ENCODE measurements at places on chromosomes 3 and 15.

- no peak for DNase-seq
Observed at GRCh38 chr15:63210151-63211091, 21.0 kb downstream of the RAB8B start.

DNA sequence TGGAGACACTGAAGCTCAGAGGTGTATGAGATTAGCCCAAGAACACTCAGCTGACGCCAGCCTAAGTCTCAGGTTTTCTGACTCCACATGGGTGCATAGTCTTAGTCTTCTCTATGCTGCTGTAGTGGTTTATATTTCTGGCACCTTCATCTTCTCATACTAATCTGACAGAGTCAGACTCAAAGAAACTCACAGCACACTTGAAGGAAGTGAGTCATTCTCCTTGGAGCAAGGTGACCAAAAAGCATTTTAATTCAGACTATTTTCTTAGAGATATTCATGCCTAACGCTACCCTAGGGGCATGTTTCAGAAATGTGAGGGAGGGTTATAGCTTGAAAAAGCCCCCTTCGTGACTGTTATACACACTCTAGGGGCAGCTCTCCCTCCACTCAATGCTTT is 775.3 kb upstream of the ARPP21 start:
- DNase-seq, result no peak

DNA sequence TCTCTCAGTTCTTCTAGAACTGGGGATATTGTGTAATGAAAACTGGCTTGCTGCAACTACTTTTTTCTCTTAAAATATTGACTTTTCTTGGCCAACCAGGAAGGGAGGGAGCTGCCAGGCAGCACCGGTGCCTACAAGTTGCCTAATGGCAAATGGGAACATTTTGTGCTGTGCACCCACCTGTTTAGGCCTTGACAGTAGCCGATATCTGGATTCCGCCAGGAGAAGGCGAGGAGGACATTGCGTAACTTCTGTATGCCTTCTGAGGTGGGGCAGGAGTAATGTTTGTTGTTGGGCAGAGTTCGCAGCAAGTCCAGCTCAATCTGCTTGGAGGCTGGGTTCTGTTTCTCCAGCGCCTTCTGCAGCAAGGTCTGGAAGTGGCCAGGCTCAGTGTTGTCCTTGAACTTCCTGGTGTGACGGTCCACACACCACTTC is 64.9 kb downstream of the TBC1D2B start:
- no peak for DNase-seq

- no peak for DNase-seq
Observed at GRCh38 chr3:146914409-146914808, 309.3 kb upstream of the PLSCR5 start.

GRCh38 chr3:7683426-7683825 is 818.2 kb upstream of the LMCD1 start:
- DNase-seq, result no peak

GRCh38 chr3:49563040-49563578 is 8.8 kb downstream of the BSN start:
- DNase-seq, result no peak

DNA sequence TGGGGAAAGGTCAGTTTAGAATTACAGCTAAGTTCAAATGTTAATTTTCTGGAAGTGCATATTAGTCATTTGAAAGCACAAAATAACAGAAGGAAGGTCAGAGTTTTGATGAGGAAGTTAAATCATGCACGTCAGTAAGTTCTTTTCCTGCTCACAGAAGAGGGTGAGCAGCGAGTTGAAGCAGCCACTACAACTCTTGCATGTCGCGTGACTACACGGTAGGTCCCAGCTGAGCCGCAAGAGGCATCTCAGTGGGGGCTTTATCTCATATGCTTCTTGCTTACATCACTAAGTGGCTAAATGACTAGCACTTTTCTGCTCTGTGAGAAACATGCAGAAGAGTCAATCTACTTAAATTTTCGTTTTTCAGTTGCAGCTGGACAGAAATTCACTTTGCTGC is 21.3 kb upstream of the SEC62 start:
- DNase-seq, result peak; percentile 68

GRCh38 chr3:107082527-107082926 is 294.7 kb upstream of the CCDC54 start:
- no peak for DNase-seq

GRCh38 chr3:108415661-108416060 is 94.7 kb downstream of the MYH15 start:
- DNase-seq, result no peak

GRCh38 chr3:12127391-12127790 is 31.3 kb downstream of the TIMP4 start:
- no peak for DNase-seq

DNA sequence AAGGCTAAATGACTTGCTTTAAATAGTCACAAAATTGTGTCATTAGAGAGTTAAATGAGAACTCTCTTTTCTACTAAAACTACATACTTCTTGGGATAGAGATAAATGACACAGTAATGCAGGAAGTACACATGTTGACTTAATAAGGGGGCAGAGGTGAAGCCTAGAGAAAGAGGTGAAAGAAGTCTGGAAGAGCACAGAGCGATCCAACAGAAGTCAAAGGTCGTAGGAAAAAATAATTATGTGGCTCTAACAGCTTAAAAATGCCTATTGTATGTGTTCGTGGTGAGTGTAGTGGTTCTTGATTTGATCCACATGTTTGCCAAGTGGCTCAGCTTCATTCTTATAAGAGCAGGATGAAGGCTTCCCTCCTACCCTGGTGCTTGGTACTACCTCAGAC is 61.7 kb downstream of the TMEM212 start:
- no peak for DNase-seq

GRCh38 chr3:172709774-172710663 is 848 bp downstream of the NCEH1 start:
- no peak for DNase-seq

GRCh38 chr15:86558686-86559085 is 479.0 kb downstream of the AGBL1 start:
- DNase-seq, result no peak

DNA sequence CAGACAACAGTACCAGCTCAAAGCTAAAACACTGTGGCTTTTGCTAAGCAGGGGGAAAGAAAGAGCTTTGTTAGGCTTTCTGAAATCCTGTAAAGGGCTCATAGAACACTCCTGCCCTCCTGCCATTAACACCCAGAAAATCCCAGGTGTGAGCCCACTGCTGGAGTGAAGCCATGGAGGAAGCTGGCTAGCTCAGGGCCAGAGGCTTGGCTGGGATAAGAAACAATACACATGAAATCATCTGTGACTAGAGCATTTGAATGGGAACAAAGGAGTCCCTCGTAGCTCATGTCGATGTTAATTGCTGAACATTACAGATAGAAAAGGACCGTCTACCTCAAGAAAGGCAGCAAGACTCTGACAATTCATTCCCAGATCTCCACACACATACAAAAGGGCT is 23.5 kb downstream of the RUVBL1 start:
- DNase-seq, result no peak

GRCh38 chr15:66833803-66834202 is 131.8 kb downstream of the SMAD6 start:
- DNase-seq, result no peak

DNA sequence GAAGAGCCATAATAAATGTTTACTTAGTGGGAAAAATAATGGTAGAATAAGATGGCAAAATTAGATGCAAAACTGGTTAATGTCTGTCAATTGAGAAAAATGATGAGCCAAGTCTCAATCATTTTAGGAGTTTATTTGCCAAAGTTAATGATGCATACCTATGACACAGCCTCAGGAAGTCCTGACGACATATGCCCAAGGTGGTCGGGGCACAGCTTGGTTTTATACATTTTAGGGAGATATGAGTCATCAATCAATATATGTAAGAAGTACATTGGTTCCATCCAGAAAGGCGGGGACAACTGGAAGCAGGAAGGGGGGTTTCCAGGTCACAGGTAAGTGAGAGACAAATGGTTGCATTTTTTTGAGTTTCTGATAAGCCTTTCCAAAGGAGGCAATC is 31.5 kb downstream of the CLEC3B start:
- peak; percentile 14 for DNase-seq

GRCh38 chr3:173502983-173503568 is 105.5 kb downstream of the NLGN1 start:
- DNase-seq, result no peak

- no peak for DNase-seq
Observed at GRCh38 chr3:148755570-148755969, 57.9 kb downstream of the AGTR1 start.

DNA sequence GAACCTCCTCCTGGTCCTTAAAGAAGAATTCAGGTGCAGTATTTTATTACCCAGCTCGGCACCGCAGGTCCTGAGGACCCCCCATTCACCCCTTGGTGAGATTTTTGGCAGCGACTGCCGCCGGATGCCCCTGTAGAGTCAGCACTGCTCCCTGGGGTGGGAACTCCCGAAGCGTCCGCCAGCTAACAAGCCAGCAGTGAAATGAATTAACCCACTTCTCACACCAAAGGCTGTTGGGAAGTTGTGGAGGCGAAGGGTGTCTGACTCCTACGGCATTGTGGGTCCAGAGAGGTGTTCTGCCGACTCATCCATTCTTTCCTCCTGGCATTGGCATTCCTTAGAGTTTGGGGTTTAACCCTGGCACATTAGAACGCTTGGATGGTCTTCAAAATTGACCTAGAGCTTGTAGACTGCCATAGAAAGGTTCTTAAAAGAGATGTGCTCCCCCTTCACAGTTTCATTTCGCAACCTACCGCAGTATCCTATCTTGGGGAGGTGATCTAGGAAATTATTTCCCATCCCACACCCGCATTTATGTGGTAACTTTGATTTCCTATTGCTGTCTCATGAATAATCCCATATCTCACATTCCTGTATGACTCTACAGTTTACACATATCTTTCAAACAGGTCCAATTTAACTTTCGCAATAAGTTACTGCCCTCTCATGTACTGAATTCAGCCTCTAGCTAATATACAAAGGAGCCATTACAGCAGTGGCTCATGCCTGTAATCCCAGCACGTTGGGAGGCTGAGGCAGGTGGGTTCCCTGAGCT is 879 bp upstream of the EIF5A2 start:
- DNase-seq, result no peak

DNA sequence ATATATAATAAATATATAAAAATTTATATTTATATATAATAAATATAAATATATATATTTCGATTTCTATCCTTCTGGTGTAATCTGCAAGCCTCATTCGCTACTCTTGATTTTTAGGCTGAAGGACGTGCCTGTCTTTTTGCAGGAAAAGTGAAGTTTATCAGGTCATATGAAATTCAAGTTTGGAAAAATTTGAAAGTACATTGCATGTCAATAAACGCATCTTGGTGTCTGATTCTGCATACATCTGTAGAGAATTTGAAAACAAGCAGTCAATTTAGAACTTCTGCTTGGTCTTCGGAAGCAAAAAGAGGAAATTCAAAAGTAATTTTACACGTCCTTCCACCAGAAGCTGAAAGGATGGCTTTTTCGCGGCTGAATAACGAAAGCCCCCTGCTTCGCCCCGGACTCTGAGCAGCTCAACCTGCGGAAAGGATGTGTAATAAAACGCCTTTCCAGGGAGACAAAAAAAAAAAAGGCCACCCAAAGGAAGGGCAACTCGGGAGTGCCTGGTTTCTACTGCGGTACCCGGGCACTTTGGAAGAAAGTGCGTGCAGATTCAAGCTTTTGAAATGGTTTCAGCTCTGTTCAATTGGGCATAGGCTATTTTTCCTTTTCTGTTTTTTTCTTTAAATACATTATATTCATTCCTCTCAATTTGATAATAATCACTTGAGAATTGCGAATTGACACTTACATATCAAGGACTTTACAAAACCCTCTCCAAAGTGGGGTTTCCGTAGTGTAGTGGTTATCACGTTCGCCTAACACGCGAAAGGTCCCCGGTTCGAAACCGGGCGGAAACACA is 1.5 kb upstream of the MYNN start:
- peak; percentile 83 for DNase-seq

GRCh38 chr3:46660543-46661523 is 32.6 kb downstream of the ALS2CL start:
- DNase-seq, result no peak

GRCh38 chr3:41155834-41156233 is 43.5 kb upstream of the CTNNB1 start:
- DNase-seq, result no peak

DNA sequence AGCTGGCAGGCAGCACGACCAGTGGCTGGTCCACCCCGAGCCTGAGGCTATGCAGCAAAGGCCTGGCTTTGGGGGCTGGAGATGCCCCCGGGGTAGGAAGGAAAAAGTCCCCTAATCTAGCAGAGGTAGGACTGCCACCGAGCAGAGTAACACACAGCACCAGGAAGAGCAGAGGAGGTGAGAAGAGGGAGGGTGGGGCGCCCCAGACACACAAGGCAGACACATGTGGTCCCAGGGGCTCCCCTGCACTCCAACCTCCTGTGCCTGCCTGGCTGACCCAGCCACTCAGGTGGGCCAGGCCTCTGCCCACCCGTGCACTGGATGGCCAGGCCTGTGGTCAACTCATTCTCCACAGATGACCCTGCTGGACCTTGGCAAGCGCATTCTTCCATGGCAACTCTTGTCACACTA is 112.4 kb downstream of the ADCY5 start:
- no peak for DNase-seq

DNA sequence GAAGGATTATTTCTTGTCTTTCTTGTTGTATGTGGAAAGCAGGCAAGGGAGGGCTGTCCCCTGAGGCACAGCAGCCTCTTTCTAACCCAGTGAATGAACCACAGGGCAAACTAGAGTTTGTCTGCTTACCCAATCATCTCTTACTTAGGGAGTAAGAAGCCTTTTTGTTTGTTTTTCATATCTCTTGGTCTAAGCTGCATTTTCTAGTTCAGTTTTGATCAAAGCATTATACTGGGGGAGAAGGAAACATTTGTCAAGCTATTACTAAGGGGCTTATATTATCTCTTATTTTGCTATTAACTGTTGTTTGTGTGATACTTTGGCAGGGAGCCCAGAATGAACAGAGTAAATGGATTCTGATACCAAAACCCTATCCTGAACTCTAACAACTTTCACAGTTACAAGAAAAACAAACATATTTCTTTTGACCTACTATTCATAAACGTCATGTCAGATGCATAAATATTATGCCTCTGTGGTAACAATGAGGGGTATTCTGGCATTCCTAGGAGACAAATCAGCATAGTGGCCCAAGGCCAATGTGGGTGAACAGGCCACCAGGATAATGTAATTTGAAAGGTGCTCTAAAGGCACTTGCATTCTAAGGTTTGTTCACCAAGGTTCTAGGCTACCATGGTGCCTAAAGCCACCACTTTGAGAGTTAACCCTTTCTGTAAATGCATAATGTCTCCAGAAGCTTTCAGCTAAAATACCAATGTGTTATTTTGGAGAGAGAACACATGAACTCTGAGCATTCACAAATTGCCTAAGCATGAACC is 271.6 kb upstream of the ZPLD1 start:
- no peak for DNase-seq

- no peak for DNase-seq
Observed at GRCh38 chr3:145854499-145854898, 306.5 kb downstream of the PLOD2 start.

GRCh38 chr3:70999730-71000129 is 583.8 kb downstream of the FOXP1 start:
- no peak for DNase-seq

DNA sequence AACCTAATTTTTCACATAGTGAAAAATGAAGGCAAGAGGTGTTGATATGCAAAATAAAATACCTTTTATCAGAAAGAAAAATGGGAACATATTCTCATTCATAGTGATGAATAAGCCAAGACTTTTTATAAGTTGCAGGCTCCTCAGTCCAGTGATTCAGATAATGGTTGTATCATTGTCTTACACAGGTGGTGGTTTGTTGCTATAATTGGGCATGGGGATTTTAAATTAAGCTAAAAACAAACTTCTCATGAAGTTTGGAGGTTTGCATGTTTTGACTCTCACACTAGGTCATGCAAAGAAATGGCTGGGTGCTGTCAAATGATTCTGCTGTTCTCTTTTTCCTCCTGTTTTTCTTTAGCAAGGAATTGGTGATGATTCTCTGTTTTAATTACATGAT is 60.8 kb upstream of the SKIL start:
- no peak for DNase-seq
